ENCODE measurements at places on chromosomes 6 and 20. TPM values are rescaled to one million over a fixed set of nuclear protein-coding genes. Genes with fewer than 3 reads are reported as not detected.

DNA sequence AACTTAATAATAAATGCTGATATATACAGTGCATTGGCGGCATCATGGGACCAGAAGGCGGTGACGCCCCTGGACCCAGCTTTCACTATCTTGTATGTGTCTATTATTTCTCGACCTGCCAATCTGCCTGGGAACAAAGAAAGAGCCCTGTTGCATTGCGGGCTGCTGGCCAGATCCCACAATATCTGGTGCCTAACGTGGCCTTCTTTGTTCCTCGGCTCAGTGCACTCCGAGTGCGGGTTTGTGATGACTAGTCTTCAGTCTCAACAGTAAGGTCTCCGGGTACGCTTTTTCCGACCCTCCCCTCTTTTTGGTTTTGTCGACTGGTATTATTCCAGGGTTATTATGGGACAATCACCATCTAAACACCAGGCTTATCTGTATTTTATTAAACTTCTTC is 291.5 kb downstream of the TBC1D32 start:
- no peak for DNase-seq

Gene SLC12A5
- total RNA-seq = 2.2 TPM

DNA sequence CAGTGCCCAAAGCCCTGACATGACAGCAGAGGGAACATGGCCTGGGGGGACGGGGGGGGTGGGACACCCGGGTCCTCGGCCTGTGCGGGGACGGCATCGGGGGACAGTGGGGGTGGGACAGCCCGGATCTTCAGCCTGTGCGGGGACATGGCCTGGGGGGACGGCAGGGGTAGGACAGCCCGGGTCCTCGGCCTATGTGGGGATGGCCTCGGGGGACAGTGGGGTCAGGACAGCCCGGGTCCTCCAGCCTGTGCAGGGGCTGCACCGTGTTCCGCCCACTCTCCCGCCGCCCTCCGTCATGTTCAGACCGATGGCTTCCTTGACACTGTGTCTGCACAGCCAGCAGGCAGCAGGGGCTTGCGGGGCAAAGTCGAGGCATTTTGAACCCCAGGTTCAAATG is 7.0 kb downstream of the BIRC7 start:
- DNase-seq = no peak

Gene RSPO3
- total RNA-seq = 1.8 TPM

GRCh38 chr6:160393891-160394653 is 45.9 kb downstream of the SLC22A3 start:
- no peak for DNase-seq

GRCh38 chr6:44237813-44238433 is 9.0 kb upstream of the HSP90AB1 start:
- no peak for DNase-seq

- no peak for DNase-seq
Observed at GRCh38 chr20:62808211-62808865, 3.7 kb downstream of the OGFR start.

- DNase-seq = no peak
Observed at GRCh38 chr6:155038527-155038926, 43.4 kb downstream of the TIAM2 start.

Gene CTAGE9
- total RNA-seq = 0.05 TPM

Gene CLVS2
- total RNA-seq = not detected

Gene FERMT1
- total RNA-seq = 1.2 TPM

Gene OR12D3
- not detected for total RNA-seq
